HuH-7.5 (cell line): ENCODE measurements at places on chromosomes 6 and 20.

DNA sequence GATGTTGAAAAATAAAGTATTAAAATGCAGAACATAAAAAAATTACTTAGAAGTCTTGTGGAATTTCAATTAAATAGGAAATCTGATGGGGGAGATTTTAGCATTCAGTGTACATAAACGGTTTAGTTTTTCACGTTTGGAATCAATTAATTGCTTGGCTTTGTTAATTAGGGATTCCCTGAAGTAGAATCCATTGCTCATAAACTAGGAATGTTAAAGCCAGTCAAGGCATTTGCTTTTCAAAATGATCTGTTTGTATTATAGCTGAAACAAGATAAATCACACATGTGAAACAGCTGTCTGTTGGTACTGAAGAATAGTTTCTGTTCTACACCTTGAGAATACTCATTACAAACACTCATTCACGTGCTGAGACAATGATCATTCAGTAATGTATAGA, 297.9 kb downstream of the TBC1D7 start:
- no peak for DNase-seq

DNA sequence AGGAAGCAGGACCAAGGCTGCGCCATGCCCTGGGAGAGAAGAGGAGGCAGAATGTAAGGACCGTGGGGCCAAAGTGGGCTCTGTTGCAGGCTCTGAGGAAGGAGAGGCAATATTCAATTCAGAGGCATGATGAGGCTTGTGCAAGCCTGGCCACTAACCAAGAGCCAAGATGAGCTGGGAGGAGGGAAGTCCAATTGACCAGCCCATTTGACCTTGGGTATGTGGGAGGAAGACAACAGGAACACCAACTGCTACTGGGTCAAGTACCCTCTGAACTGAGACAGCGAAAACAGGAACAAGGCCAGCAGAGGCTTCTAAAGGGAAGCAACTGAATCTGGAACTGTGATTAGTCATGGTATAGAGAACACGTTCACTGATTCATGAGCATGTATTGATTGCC, 779.6 kb downstream of the MAFB start:
- DNase-seq: no peak

- no peak for DNase-seq
Measured at GRCh38 chr6:79246891-79247290, 12.4 kb upstream of the HMGN3 start.

- DNase-seq: no peak
Measured at GRCh38 chr20:53658322-53658721, 64.7 kb upstream of the ZNF217 start.

DNA sequence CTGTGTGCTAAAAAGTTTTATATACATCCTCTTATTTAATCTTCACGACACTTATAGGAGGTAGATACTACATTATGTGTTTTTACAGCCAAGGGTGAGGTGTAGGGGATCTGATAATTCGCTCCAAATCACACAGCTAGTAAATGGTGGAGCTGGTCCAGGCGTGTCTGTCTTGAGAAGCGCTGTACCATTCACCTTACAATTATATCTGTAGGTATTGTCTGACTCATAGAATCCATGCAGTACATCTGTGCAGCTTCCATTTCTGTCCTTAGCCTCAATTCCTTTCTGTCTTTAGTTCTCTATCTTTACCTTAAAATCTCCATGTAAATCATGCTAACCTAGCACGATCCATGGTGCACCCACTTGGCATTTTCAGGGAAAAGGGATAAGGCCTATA, 120.7 kb downstream of the CARMIL1 start:
- DNase-seq: no peak

DNA sequence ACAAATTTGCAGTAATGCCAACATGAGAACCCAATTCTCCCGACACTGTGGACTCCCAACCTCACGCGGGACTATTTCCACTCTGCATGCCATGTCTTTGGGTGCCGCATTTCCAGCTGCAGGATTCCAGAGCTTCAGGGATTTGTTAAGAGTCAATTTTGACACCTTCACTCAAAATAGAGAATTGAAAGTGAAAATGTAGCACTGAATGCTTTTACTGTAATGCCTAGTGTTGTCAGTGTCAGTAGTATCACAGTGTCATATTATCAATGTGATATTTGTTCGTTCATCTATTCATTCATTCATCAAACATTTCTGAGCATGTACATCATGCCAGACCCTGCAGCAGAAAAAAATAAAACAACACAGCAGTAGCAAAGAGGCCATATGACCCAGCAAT, 13.4 kb upstream of the FAM50B start:
- no peak for DNase-seq

DNA sequence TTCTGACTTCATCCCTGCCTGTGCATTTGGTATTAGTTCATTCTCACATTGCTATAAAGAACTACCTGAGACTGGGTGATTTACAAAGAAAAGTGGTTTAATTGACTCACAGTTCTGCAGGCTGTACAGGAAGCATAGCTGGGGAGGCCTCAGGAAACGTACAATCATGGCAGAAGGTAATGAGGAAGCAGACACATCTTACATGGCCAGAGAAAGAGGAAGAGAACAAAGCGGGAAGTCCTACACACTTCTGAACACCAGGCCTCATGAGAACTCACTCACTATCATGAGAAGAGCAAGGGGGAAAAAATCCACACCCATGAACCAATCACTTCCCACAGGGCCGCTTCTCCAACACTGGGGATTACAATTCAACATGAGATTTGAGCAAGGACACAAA, 303.9 kb downstream of the CBLN4 start:
- DNase-seq: no peak

DNA sequence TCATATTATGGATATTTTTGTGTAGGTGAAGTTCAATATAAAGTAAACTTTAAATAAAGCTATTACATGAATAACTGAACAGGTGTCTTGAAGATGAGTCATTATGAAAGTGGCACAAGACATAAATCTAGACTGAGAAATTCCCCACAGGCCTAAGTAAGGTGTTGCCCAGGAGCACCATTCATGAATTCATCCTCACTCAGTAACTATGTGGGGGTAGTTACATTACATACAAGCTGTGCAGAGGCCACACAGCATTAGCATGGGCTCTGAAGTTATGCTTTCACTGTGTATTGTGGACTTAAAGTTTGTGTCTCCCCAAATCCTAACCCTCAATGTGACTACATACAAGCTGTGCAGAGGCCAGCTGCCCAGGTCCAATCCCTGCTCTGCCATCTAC, 65.9 kb downstream of the BCAS1 start:
- no peak for DNase-seq

DNA sequence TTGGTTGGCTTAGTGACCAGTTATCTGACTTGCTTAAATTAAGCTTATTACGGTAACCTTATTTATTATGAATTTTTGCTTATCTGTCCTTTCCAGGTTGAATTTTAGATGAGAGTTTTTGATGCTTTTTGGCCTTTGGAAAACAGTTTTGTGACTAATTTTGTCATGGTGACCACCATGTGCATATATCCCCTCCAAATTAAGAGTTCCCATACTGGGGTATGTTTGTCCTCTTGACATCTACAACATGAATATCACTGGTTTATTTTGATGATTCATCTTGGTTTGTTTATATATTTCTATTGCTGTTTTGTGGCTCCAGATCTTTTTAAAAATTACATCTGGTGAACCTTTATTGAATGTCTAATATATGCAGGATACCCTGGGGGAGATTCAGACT, 61.4 kb downstream of the PHF20 start:
- no peak for DNase-seq
